ENCODE measurements at places on chromosomes 7 and 10.
A peak's percentile ranks its signal among the peaks of the same experiment; 100 is the strongest.

DNA sequence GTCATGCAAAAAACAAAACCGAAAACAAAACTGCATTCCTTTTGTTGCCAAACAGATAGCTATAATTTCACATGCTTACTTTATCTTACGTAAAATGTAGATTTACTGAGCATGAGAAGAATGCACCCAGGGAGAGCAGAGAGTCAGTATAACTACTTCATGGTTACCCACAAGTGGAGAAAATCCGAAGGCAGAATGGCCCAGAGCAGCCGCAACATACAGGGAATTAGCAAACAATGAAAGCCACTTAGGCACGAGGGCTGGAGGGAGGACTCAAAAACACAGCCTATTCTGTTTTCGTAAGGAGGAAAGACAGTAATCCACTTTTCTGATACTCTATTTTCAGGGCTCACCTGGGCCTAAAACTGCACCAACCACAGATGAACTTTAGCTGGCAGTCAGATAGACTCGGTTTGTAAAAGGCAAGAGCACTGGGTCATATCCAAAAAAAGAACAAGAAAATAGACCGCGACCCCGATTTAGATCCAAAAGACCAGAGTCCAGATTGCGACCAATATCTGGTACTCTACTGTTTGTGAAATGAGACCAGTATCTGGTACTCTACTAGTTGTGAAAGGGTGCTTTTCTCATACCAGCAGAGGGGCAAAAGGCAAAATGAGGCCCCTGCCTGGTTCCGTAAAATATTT lies 1.3 kb downstream of the ITPRIP start:
- no peak for DNase-seq

GRCh38 chr10:121216721-121217181 lies 365.6 kb downstream of the WDR11 start:
- no peak for DNase-seq

DNA sequence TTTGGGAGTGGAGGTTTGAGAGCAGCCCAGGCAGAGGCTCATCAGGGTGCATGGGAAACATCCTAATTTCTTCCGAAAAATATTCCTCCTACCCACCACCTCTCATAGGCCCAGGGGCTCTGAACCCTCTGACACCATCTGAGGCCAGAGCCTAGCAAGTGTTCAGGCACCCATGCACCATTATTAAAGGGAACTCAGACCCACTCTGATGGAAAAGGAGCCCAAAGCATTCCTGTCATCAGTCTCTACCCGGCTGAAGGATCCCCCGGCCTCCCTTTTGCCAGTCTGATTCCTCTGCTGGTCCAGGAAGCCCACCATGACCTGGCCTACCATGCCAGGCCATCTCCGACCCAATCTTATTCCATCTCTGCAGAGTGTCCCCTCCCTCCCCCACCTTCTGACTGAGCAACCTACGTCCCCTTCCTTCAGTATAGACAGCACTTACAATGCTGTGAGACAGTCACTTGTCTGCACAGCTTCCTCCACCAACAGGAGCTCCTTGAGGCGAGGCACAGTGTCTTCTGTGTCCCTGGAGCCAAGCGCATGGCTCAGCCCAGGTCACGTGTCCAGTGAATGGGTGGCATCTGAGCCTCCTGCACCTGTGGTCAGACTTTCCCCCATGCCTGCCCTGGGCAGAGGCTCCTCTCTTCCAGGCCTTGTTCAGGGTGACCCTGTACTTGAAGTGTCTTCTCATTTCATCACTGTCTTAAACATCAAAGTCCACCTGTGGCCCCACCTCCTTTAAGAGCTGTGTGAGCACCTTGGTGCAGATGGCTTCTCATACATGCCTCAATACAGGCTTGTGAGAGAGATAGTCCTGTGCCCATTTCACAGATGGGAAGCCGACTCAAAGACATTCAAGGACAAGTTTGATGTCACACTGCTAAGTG lies 889 bp upstream of the GPR15LG start:
- DNase-seq: no peak

DNA sequence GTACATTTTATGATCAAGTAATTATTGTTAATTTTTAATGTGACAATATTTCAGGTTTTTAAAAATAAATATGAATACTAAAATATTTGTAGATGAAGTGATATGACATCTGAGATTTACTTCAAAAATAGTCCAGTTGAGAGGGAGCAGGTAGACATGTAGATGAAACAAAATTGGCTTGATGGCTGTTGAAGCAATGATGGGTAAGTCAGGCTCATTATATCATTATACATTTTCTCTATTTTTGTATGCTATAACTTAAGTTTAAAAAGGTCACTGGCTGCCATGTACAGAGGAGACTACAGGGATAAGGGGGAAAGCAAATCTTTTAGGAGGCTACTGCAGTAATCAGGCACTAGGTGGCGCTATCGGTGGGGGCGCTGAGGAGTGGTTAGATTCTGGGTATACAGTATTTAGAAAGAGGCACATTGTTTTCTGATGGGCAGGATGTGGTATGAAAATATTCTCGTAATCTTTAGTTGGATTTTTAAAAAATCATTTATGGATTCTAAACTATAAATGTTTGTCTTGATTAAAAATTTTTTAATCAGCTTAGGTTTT lies 189.8 kb upstream of the IMMP2L start:
- DNase-seq: peak; percentile 75

GRCh38 chr10:13388478-13389230 lies 40.6 kb upstream of the SEPHS1 start:
- no peak for DNase-seq

Measured in NCI-H1092 treated with DMSO at 0.1 percent for 48 hours (cell line).